T47D (cell line): ENCODE measurements at places on chromosomes 4 and X.

- no peak for DNase-seq
Observed at GRCh38 chrX:107447642-107448041, 1.8 kb upstream of the FRMPD3 start.

DNA sequence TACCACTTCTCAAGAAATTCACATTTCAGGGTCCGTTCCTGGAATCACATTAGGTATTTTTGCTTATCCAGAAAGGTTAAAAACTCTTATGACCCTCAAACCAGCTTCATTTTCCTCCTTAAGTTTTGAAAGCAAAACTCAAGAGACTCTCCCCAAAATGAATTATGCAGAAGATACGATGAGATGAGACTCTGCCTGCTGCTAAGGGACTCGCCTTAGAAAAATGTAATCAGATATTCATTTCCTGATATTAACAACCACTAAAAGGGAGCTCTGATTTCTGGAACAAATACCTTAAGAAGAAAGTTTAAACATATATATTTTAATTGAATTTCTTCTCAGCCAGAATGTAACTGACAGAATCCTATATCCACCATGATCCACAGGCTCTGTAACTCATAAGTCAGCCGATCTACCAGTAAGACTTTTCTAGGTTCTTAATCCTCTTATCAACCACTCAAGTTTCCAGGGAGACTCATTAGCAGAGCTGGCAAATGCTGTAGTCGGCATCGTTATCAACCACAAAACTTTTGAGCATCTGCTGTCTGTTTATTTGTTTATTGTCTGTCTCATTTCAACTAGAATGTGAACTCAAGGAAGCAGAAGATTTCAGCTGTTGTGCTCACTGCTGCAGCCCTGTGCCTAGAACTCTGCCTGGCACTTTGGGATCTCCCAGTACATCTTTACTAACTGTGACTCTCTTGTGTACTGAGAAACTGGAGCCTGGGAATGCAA lies 112.5 kb downstream of the LDB2 start:
- no peak for DNase-seq

DNA sequence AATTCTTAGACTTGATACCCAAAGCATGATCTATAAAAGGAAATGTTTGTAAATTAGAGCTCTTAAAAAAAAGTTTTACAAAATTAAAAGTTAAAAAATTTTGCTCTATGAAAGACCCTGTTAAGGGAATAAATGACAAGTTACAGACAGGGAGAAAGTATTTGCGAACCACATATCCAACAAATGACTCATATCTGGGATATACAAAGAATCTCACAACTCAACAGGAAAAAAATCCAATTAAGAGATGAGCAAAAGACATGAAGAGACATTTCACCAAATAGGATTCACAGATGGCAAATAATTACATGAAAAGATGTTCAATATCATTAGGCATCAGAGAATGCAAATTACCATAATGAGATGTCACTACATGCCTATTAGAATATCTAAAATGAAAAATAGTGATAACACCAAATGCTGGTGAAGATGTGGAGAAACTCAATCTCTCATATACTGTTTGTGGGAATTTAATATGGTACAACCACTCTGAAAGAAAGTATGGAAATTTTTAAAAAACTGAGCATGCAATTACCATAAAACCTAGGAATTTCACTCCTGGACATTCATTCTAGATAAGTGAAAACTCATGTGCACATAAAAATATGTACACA lies 100.8 kb upstream of the EOLA2 start:
- no peak for DNase-seq

DNA sequence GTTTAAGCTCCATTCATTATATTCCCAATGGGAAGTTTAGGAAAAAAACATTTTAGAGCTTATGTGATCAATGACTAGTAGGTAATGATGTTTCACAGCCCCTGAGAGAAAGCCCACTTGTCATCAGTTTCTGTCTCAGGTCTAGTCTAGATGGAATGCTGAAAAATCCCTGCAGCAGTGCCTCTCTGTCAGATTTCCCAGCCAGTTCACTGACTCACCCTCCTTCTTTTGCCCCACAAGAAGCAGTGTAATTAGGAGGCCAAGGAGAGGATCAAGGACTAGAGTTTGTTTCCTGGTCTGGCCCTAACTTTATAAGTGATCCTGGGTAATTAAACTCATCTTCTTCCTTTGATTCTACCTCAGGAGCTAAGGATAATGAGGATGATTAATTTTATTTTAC lies 118.7 kb upstream of the ANXA3 start:
- no peak for DNase-seq

DNA sequence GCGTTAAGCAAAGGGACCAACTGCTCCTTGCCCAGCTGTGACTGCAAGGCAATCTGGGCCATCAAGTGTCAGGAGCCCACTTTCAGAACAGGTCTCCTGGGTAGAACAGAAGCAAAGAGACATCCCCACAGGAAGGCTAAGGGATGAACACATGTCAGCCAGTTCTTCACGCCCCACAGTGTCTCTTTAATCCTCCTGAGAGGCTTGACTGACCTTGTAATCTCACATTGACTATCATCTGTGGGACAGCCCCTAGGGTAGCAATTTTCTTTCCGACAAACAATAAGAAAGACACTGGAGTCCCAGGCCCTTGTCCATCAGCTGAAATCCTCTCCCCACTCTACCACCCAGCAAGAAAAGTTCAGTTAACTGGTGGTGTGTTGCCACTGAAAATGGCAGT lies 1.0 kb downstream of the CHRDL1 start:
- DNase-seq: no peak

DNA sequence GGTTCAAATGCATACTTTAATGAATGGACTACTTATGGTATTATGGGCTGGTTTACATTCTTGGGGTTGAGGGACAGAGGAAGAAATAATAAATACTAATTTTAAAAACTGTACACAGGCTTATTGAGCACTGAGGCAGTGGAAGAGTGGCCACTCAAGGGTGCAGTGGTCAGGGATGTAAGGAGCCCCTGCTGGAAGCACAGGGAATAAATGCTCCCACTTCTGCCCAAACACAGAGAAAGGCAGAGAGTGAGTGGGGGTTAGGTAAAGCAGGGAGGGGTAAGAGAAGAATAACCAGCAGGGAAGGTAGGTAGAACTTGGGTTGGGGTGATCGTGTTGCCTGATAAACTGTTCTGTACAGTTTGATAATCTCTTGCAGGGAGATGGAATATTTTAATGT lies 60.0 kb downstream of the GAB1 start:
- DNase-seq: no peak

- no peak for DNase-seq
Observed at GRCh38 chr4:41217374-41217773, 3.0 kb upstream of the APBB2 start.

DNA sequence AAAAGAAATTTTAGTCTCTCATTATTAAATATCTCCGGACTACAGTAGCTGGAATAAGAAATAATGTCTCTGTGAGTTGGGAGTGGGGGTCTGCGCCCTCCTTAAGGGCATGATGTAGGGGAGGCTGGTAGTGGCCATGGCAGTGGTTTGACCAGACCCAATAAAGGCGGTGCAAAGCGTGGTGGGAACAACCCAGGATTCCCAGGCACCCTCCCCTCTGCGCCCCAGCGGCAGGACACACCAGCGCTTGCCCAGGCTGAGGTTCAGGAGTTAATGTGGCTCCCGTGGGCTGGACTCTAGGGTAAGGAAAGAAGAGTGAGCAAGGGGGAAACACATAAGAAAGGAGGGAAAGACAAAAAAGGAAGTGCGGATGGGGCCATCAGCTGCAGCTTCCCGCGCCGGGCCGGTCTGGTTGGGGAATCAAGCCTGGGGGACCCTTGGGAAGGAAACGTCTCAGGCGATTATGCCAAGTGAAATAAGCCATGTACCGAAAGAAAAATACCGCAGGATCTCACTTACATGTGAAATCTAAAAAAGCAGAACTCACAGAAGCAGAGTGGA lies 157.5 kb upstream of the SMIM31 start:
- no peak for DNase-seq

DNA sequence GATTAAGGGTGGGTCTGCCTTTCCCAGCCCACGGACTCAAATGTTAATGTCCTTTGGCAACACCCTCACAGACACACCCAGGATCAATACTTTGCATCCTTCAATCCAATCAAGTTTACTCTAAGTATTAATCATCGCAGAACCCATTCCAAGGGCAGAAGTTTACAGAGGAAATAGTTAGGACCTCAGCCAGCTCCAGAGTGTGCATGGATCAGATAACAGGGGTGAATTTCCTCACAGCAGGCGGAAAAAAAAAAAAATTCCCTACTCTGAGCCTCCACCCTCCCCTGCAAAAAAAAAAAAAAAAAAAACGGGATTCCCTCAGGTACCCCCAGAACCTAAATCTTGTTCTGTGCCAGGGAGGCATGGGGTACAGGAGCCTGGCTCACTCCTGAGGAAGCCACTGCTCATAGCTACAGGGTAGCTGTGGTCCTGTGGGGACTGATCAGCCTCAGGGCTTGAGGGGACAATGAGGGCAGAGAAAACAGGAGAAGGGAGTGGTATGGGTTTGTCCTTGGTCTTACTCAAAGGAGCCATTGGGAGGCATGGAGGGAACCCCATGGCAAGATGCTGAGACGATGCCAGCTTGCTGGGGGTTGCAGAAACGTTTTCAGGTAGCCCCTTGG lies 113.0 kb downstream of the DHRSX start:
- DNase-seq: no peak

DNA sequence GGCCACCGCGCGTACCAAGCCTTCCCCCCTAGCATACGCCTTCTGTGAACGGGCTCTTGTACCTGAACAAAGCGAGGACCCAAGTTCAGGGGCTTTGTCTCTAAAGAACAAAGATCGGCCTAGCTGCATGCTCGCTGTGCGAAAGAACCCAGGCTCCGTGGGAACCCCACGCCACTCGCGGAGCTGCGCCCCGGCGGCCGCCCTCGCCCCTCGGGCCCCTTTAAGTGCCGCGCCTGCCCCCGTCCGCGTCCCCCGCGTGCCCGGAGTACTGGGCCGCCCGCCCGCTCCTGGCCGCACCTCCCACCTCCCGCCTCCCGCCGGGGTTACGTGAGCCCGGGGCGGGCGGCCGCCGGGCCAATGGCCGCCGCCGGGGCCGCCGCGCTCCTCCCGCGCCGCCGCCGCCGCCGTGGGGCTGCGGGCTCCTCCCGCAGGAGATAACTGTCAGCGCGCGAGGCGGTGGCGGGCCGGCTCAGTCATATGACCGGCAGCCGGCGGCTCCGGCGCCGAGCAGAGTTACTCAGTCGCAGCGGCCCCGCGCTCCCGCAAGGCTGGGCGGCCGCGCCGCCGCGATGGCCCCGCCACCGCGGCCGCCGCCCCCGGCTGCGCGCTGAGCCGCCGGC lies at the start of gene FNIP2:
Gene FNIP2, plus strand, starts transcription at position 472 of the 620 bp plus-strand sequence. CDS start 187 bp downstream, outside the sequence.
- DNase-seq: peak; percentile 72

- no peak for DNase-seq
Observed at GRCh38 chrX:13768939-13769338, 34.4 kb downstream of the OFD1 start.

- no peak for DNase-seq
Observed at GRCh38 chr4:123676071-123676889, 279.7 kb downstream of the SPRY1 start.

GRCh38 chr4:95059663-95060062 lies 301.9 kb downstream of the BMPR1B start:
- no peak for DNase-seq

- no peak for DNase-seq
Observed at GRCh38 chr4:115272185-115272584, 158.8 kb upstream of the NDST4 start.

DNA sequence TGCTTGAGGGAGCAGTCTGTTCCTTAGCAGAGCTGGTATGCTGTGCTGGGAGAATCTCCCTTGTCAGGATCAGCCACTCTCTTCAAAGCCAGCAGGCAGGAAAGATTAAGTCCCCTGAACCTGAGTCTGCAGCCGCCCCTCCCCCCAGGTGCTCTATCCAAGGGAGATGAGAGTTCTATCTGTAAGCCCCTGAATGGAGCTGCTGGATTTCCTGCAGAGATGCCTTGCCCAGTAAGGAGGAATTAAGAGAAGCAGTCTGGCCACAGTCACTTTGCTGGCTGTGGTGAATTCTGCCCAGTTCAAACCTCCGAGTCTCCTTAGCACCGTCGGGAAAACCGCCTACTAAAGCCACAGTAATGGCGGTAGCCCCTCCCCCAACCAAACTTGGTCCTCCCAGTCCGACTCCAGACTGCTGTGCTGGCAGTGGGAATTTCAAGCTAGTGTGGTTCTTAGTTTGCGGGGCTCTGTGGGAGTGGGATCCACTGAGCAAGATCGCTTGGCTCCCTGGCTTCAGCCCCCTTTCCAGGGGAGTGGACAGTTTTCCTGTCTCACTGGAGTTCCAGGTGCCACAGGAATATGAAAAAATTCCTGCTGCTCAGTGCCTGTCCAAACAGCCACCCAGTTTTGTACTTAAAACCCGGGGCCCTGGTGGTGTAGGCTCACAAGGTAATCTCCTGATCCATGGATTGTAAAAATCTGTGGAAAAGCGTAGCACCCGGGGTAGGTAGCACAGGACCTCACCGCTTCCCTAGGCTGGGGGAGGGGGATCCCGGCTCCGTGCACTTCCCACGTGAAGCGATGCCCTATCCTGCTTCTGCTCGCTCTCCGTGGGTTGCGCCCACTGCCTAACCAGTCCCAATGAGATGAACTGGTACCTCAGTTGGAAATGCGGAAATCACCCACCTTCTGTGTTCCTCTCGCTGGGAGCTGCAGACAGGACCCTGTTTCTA lies 38.0 kb downstream of the RAB28 start:
- DNase-seq: no peak

DNA sequence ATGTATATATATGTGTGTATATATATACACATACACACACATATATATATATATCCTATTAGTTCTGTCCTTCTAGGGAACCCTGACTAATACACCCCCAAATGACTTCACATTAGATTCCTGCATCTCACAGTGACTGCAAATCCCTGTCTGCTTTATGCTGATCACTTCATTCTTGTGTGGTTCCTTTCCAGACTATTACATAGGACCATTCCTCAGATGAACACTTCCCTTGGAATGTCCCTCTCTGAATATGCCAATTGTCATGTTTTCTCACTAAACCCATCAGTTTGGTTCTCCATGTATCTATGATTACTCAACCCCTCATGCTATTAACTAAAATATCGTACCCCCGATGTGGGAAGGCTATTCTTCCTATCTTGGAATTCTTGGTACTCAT lies 605.2 kb upstream of the NR3C2 start:
- no peak for DNase-seq

GRCh38 chr4:10093801-10094552 lies 22.6 kb downstream of the WDR1 start:
- DNase-seq: no peak

DNA sequence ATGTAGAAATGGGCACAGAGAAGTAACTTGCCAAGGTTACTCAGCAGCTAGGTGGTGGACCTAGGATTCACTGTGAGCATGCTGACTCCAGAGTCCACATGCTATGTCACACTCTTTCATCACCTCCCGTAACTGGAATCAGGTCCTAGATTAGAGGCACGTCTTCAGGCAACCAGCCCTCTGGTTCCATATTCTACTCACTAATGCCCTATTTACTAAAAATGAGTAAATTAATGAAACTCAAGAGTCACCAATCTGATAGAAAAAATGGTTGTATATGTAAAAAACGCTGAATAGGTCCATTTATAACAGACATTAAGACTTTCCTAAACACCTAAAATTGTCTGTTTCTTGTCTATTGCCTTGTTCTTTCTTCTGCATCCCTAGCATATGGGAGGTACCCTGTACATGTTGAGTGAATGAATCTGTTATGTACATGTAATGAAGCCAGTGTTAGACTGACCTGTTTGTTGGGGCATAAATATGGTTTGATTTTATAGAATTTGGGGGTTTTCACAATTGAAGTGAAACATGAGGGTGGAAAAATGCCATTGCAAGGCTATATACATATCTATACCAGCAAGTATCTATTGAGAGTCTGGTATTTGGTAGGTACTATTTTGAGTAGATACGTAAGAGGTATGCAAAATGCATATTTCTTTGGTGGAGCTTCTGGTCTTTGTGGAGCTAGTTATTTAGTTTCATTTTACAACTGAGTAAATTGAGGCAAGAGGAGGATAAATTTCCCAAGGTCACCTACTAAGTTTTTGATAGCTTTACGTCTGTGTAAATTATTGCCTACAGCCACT lies 7.5 kb upstream of the RUFY3 start:
- DNase-seq: no peak
